ENCODE measurements at places on chromosomes 6 and 20.

DNA sequence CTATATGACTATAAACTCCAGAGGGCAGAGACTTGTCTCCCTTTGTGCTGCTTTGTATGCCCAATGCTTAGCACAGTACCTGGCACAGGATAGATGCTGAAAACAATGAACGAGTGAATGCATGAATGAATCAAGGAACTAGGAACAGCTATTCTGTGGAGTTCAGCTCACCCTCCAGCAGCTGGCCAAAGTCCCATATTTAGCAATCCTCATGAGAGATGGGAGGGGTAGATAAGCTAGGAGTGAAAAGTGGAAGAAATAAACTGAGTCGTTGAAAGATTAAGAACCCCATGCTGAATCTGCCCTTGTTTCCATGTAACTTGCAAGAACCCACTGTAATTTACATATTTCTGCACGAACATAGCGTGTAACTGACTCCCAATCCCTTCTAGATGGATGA is 106.5 kb downstream of the MAFB start:
- no peak for DNase-seq

- no peak for DNase-seq
Measured at GRCh38 chr6:69881322-69882151, 15.2 kb downstream of the COL19A1 start.

GRCh38 chr20:61764471-61765025 is 301.1 kb downstream of the TAF4 start:
- no peak for DNase-seq

DNA sequence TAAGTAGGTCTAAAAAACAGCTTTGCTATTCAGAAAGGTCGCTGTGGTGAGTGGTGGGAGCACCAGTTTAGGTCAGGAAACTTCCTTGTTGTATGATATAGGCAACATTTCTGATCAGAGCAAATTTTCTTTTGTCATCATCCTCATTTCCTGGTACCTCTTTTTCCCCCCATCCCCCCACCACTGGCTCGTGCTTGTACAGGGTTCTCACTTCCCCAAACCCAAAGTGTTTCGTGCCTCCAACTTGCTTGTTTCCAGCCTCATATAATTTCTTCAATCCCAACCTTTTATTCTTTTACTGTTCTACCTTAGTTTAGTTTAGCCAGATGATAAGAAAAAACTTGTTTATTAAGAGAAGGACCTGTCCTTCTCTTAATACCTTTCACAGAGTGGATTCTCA is 209.4 kb upstream of the JAG1 start:
- no peak for DNase-seq

DNA sequence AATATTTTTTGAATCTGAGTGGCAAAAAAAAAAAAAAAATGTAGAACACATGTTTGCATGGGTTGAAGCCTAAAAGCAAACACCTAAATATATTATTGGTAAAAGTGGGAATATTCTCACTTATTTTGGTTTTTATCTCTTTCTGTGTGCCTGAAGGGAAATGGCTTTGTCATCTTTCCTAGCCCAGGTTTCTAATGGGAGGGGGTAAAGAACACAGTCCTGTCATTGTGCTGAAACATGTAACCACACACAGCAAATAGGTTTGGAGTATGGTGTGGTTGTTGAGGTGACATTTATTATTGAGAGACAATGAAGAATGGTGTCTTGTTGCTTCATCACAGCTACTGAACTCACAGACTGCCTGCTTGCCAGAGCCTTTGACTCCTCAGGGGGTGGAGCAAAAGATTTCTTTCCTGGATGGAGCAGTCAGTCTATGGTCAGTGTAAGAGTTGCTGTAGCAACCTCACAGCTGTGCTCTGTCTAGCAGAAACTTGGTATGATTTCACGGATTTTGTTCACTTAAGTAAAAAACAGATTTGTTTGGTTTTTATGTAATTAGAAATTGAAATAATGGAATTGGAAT is 70.2 kb downstream of the CEP57L1 start:
- no peak for DNase-seq

- DNase-seq = no peak
Measured at GRCh38 chr20:14422892-14423291, 85.5 kb upstream of the FLRT3 start.
